ENCODE measurements at places on chromosomes 6 and 20.

DNA sequence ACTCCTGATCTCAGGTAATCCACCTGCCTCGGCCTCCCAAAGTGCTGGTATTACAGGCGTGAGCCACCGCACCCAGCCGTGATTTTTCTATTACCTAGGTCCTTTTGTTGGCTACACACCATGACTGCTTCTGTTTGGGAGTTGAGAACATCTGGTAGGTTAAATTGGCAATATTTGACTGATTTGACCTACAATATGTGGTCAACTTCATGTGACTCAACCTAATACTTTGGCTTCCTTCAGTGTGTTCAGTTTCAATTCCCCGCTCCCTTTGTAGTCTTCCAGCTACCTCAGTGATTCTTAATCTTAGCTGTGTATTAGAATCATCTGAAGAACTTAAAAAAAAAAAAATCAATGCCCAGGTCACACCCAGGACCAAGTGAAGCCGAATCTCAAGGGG lies 47.4 kb downstream of the MYB start:
- DNase-seq = no peak

- DNase-seq = no peak
Observed at GRCh38 chr6:86502497-86502896, 434.8 kb upstream of the HTR1E start.

- DNase-seq = no peak
Observed at GRCh38 chr6:108575905-108576494, 15.3 kb downstream of the FOXO3 start.

- no peak for DNase-seq
Observed at GRCh38 chr6:36320475-36320874, 16.2 kb downstream of the BNIP5 start.

GRCh38 chr6:4999586-4999985 lies 4.3 kb downstream of the RPP40 start:
- no peak for DNase-seq

DNA sequence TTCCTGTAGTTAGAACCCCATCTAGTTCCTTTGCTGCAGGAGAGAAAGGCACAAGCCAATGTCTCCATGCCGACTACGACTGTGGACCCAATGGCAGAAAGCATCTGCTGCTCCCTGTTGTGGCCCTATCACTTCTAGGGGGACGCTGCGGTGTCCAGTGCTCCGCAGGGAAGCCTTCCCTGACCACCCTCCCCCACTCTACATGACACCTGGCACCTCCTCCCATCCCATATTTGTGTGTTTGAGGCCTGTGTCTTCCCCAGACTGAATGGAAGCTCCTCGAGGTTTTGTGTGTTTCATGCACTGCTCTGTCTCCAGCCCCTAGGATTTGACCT lies 159.5 kb downstream of the DTNBP1 start:
- no peak for DNase-seq

DNA sequence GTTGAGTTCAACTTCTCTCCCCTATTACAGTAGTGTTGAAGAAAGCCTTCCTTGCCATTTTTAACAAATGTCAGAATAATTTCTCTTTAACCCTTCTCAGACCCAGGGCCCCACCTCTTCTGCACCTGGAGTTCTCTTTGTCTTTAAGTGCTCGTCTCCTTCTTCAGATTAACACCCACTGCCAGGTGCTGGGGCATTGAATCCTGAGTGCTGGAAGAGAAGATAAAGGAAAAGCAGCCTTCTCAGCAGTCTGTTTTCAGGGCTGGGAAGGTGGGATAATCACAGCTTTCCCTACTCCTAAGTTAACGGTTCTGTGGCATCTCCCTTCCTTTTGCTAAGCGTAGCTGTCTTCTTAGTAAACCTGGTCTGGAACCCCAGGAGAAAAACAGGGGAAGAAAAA lies 114.6 kb upstream of the TAB2 start:
- DNase-seq = no peak

GRCh38 chr20:23509247-23509913 lies 18.5 kb downstream of the CST8 start:
- no peak for DNase-seq

DNA sequence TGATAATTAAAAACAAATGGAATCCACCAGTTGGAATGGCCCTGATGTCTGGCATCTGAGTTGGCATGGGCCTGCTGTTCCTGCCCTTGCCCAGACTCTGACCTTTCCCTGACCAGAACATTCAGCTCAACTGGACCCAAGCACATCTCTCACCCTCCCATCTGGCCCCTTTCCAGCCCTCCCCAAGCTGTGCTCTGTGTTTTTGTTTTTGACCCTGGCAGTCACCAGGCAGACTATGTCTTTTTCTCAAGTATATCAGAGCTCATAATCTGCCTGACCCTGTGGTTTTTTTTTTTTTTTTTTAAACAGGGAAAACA lies 117.6 kb downstream of the TRDN start:
- no peak for DNase-seq

DNA sequence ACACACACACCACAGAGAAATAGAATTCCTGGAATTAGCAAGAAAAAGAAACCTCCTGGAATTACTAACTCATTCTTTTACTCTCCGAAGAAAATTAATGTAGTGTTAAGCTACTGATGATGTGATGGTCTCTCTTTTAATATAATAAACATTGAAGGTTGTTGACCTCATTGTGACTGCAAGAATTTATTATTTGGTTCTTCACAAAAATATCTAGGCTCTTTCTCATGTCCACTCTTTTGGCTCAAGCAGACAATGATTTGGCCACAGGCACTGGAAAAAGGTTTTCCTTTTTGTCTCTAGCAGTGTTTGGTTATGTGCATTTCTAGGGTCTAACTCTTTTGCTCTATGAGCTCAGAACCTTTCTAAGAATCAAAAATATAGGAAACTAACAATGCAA lies 811.9 kb downstream of the TENT5A start:
- no peak for DNase-seq

DNA sequence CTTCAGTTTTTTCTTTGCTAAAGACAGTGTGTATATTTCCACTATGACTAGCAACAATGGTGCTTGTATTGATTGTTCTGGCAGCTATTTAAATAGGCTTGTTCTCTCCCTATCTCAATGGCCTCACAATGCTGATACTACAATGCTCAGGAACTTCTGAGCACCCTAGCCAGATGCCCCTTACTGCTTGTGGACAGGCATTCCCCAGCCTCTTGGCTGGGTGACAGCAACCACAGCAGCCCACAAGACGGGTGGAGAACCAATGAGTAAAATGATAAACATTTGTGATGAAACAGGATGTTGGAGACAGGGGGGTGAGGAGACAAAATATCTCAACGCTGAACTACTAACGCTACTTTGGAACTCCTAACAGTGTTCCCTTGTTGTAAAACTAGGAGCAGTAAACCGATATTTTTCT lies 42.3 kb downstream of the HIVEP2 start:
- DNase-seq = peak; percentile 87

- no peak for DNase-seq
Observed at GRCh38 chr20:22687676-22688349, 103.4 kb upstream of the FOXA2 start.

DNA sequence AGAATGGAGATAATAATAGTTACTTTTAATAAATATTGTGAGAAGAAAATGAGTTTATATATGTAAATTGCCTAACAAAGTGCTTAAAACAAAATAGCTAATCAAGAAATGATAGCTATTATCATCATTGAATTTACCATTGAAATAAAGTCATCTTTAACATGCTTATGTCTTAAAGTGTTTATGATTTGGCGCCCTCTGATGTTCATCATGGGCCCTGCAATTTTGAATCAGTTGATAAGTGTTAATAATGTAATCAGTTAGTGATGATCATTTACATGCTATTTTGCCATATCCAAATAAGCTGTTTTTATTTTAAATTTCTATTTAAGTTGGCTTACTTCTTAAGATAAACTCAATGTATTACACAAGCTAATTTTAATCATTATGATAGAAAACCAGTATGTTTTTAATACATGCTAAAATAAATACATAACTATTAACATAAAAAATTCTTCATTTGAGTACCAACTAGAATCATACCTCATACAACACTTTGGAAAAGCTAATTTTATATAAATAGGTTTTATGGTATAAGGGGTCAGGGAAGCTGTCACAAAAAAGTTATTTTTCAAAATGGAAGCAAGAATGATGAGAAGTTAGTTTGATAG lies 39.2 kb upstream of the TPD52L1 start:
- DNase-seq = peak; percentile 16

DNA sequence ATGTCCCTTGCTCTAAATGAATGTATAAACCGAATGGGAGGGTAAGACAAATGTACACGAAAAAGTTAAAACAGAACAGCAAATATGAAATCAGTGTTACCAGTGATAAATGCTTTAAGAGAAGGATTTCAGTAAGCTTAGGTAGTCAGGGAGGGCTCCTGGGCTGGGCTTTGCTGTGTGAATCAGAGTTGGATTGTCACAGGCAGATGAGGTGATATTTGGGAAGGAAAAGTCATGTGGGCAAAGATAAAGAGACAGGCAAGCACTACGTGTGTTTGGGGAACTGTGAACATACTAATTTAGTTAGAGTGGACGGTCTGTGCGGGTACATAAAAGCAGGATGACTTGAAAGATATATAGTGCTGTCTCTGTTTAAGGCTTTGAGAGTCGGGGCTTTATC lies 114.8 kb downstream of the CRYBG1 start:
- DNase-seq = no peak

GRCh38 chr20:3447321-3447720 lies 23.5 kb upstream of the ATRN start:
- no peak for DNase-seq
